ENCODE measurements at places on chromosomes 6 and 20. TPM values are rescaled to one million over a fixed set of nuclear protein-coding genes. Genes with fewer than 3 reads are reported as not detected.

The C6orf52 gene
- 1.5 TPM for total RNA-seq

The CCR6 gene
- total RNA-seq: 0.54 TPM

The TFB1M gene
- 28.1 TPM for total RNA-seq

The GJA10 gene
- not detected for total RNA-seq

The RBPJL gene
- not detected for total RNA-seq

The ACOT13 gene
- total RNA-seq: 15.3 TPM

The MARCKS gene
- 61.9 TPM for total RNA-seq

The LRP11 gene
- total RNA-seq: 34.0 TPM

The OXT gene
- total RNA-seq: not detected

The SPTLC3 gene
- total RNA-seq: 65.9 TPM

The HLA-DRB5 gene
- total RNA-seq: 2.8 TPM

The BHLHE23 gene
- total RNA-seq: not detected

The PPP1R14C gene
- total RNA-seq: 15.8 TPM

The GGTLC1 gene
- not detected for total RNA-seq

The IYD gene
- total RNA-seq: 2.3 TPM

The GPR6 gene
- not detected for total RNA-seq

The PGC gene
- not detected for total RNA-seq

The DZANK1 gene
- total RNA-seq: 6.2 TPM

The SLC2A10 gene
- 7.1 TPM for total RNA-seq

The SLC17A3 gene
- total RNA-seq: 14.0 TPM

The COQ3 gene
- 8.1 TPM for total RNA-seq

The TRDN gene
- total RNA-seq: 0.19 TPM

The SLC16A10 gene
- total RNA-seq: 3.7 TPM

The RHAG gene
- total RNA-seq: not detected

The IMPG1 gene
- not detected for total RNA-seq

The BTNL2 gene
- total RNA-seq: not detected

The PTCRA gene
- total RNA-seq: not detected

The SLC4A11 gene
- 7.6 TPM for total RNA-seq

Measured in kidney (tissue), 22 donors.